Mesenteric fat pad (tissue), 1 donor: ENCODE measurements at places on chromosomes 5 and 9.

- peak; percentile 97 for DNase-seq
Observed at GRCh38 chr5:139439013-139439903, at the start of gene DNAJC18. Gene DNAJC18 (minus strand): TSS chr5:139439525. CDS start chr5:139439445, 80 bp downstream.

- DNase-seq = no peak
Observed at GRCh38 chr9:134123764-134124128, 12.1 kb upstream of the WDR5 start.

- peak; percentile 74 for DNase-seq
Observed at GRCh38 chr9:122377241-122378164, 6.7 kb downstream of the PTGS1 start.

DNA sequence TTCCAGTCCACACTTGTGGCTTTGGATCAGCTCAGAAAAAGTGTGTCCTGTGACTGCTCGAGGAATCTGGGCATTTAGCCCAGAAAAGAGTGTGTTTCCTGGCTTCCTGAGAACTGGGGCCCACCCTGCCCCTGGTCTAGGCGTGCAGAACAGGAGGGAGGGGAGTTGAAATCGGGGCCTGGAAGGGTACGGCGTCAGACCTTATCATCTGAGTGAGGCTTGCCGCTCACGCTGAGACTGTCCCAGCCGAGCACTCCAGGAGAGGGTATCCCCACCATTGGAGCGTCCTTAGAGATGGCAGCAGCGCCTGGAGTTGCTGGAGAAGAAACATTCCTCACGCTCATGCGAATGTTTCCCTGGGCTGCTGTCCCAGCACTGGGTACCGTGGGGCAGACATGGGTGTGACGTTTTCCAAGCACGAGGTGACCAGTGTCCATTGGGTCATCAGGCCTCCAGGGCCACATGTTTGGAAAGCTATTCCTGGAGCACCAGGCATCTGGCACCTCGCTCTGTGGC, 22.5 kb downstream of the NEK6 start:
- DNase-seq = no peak

- no peak for DNase-seq
Observed at GRCh38 chr5:59891962-59892643, 1.4 kb downstream of the PDE4D start.

- DNase-seq = no peak
Observed at GRCh38 chr5:107769519-107769918, 98.8 kb upstream of the EFNA5 start.

GRCh38 chr9:122904466-122904822, 715 bp downstream of the RC3H2 start:
- DNase-seq = no peak

- no peak for DNase-seq
Observed at GRCh38 chr5:17190799-17191391, 26.5 kb upstream of the BASP1 start.

DNA sequence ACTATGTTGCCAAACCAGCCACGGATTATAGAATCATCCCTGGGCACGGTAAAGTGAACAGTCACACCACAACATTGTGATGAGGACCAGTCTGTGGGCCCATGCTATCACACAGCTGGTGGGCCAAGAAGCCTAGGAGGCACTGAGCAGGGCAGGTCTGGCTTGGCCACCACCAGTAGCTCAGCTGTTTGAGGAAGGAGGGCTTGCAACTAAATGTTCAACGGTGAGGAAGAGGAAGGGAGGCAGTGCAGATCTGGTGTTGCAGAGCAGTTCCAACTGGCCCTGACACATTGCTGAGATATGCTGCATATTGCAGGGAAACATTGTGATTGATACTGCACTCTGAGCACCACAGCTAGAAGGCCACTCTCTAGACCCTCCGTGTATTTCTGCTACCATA, 77.9 kb upstream of the ATG10 start:
- DNase-seq = no peak

DNA sequence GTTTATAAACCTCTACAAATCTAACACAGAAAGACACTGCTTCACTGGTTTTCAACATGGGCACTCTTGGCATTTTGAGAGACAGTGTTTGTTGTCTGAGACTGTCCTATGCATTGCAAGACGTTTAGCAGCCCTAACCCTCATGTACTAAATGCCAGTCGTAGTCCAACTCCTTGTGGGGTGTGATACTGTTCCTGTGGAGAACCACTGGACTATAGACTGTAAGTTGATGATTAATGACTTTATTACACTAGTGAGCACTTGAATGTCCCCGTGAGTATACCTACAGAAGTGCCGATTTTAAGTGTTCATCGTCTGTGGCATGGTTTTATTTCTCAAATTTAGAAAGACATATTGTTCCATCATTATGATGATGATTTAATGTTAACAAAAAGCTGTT, 46.2 kb downstream of the RECK start:
- no peak for DNase-seq
